ENCODE measurements at places on chromosomes 11 and 22.

- DNase-seq: no peak
These were observed 102.1 kb downstream of the RPS6KA4 start for GRCh38 chr11:64461081-64461480.

GRCh38 chr11:120151536-120151935 is 13.6 kb upstream of the TRIM29 start:
- no peak for DNase-seq

GRCh38 chr11:11403763-11404725 is 51.0 kb upstream of the CSNK2A3 start:
- no peak for DNase-seq

- DNase-seq: no peak
These were observed 85.6 kb upstream of the GRIA4 start for GRCh38 chr11:105524286-105524685.

DNA sequence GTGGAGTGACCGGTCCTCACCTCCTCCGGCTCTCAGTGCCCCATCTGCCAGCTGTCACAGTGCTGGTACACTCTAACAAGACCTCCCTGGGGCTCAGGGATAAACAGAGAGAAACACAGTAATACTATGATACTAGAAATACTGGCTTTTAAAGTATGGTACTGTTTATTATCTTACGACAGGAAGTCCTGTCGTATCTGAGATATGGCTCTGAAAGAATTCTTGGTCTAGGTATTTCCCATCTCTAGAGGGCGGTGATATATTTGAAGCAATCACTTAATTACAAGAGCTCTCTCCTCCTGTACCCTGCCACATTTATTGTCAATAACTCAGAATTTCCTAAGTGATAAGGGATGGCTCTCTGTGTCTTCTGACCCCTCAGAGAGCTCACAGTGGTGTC is 119.1 kb downstream of the RRM1 start:
- no peak for DNase-seq

- DNase-seq: no peak
These were observed 4.8 kb upstream of the EMID1 start for GRCh38 chr22:29200901-29201300.

DNA sequence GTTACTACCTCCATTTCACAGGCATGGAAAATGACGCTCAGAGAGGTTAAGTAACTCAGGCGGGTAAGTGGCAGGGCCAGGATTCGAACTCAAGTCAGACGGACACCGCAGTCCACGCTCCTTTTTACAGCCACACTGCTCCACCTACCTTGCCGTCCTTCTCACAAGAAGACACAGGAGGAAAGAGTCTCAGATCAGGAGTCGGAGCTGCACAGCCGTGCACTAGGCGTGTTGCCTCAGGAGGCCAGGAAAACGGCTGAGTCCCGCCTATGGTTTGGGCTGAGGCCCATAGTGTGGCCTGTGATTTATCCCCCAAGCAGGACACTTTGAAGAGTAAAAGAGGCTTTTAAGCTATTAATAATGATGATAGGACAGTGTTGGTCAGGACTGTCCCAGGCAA is 44.7 kb upstream of the CD5 start:
- no peak for DNase-seq

DNA sequence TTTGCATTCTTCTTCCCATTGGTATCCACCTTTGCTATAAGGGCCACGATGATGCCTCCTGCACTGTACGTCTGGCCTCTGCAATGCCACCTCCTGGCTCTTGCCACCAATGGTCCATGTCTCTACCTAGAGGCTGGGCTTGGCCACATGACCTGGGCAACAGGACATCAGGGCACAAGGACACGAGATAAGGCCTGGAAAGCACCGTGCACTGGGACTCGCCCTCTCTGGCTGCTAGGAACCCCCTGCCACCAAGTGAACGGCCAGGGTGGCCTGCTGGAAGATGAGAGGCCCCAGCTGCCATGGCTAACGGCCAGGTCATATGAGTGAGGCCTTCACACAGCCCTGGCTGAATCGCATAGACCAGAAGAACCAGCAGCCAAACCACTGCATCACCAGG is 87.4 kb downstream of the TRMU start:
- no peak for DNase-seq

Data from hepatic stellate cell (primary cell).